ENCODE measurements at places on chromosomes 3 and 15. TPM values are rescaled to one million over a fixed set of nuclear protein-coding genes. Genes with fewer than 3 reads are reported as not detected.

Gene KNG1
- not detected for total RNA-seq

- H3K36me3 ChIP-seq: no peaks in the 10 kb centered on the region
- H3K27me3 ChIP-seq: no peaks in the 10 kb centered on the region
- DNase-seq: no peak
- no peaks in the 10 kb centered on the region for H3K4me1 ChIP-seq
These were observed 228.2 kb upstream of the TRIM42 start for GRCh38 chr3:140449413-140450256.

- H3K36me3 ChIP-seq: peaks cover 5% of the 10 kb centered on the region
- no peaks in the 10 kb centered on the region for H3K4me1 ChIP-seq
- no peak for DNase-seq
- no peak overlapping the region for H3K27ac ChIP-seq
- H3K4me3 ChIP-seq: no peak overlapping the region
- no peaks in the 10 kb centered on the region for H3K27me3 ChIP-seq
These were observed 10.8 kb downstream of the LYSMD4 start for GRCh38 chr15:99722406-99722805.

- no peaks in the 10 kb centered on the region for H3K36me3 ChIP-seq
- no peaks in the 10 kb centered on the region for H3K27me3 ChIP-seq
- no peak overlapping the region for H3K27ac ChIP-seq
- no peak for DNase-seq
- peaks cover 52% of the 10 kb centered on the region for H3K4me1 ChIP-seq
These were observed 20.5 kb downstream of the MYO1E start for GRCh38 chr15:59352189-59352588.

Gene GOLGA8S
- total RNA-seq: 0.11 TPM

- no peaks in the 10 kb centered on the region for H3K36me3 ChIP-seq
- no peak overlapping the region for H3K27ac ChIP-seq
- no peak for DNase-seq
These were observed 722 bp downstream of the STRA6 start for GRCh38 chr15:74201710-74202420.
